Activated CD4-positive, alpha-beta T cell treated with anti-CD3 and anti-CD28 coated beads for 36 hours (primary cell): ENCODE measurements at places on chromosomes 11 and 22. TPM values are rescaled to one million over a fixed set of nuclear protein-coding genes. Genes with fewer than 3 reads are reported as not detected.
A peak's percentile ranks its signal among the peaks of the same experiment; 100 is the strongest.

The KRTAP5-1 gene
- total RNA-seq, result not detected

The CCDC157 gene
- total RNA-seq, result 3.7 TPM

The CDCA5 gene
- 119 TPM for total RNA-seq

The TYR gene
- total RNA-seq, result not detected

The ATXN10 gene
- total RNA-seq, result 101 TPM

The GPHA2 gene
- total RNA-seq, result not detected

The RASSF7 gene
- total RNA-seq, result 16.8 TPM

The USP2 gene
- 0.58 TPM for total RNA-seq

The ESAM gene
- total RNA-seq, result 0.39 TPM

The FGF3 gene
- total RNA-seq, result not detected

The MAJIN gene
- total RNA-seq, result 1.2 TPM

The SCO2 gene
- 2.4 TPM for total RNA-seq

The UPK3A gene
- total RNA-seq, result not detected

The WNT11 gene
- total RNA-seq, result not detected

The HTR3A gene
- total RNA-seq, result not detected

DNA sequence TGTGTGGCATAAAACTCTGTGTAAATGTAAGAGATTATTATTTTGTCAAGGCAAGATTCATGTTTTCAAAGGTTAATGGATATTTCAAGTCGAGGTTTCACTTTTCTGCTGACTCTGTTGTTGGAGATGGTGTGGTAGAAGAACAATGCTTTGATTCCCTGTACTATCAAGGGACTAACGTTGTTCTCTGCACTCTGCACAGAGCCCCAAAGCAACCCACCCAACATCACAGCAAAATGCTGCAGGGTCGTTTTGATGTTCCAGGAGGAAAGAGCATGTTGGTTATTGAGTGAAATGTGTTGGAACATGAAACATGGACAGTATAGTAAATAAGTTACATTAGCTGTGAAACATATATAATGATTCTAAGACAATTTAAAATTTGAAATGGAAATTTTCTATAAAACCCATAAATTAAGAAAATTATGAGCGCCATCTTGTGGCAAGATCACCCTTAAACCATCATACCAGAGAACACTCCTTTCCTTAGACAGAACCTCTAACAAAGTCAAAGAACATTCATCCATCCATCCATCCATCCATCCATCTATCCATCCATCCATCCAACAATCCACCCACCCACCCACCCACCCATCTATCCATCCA is 164.4 kb upstream of the ZBED5 start:
- peak; percentile 27 for DNase-seq
- no peaks in the 10 kb centered on the region for H3K27me3 ChIP-seq
- no peaks in the 10 kb centered on the region for H3K36me3 ChIP-seq
- no peak overlapping the region for H3K27ac ChIP-seq
- H3K4me3 ChIP-seq, result no peak overlapping the region

DNA sequence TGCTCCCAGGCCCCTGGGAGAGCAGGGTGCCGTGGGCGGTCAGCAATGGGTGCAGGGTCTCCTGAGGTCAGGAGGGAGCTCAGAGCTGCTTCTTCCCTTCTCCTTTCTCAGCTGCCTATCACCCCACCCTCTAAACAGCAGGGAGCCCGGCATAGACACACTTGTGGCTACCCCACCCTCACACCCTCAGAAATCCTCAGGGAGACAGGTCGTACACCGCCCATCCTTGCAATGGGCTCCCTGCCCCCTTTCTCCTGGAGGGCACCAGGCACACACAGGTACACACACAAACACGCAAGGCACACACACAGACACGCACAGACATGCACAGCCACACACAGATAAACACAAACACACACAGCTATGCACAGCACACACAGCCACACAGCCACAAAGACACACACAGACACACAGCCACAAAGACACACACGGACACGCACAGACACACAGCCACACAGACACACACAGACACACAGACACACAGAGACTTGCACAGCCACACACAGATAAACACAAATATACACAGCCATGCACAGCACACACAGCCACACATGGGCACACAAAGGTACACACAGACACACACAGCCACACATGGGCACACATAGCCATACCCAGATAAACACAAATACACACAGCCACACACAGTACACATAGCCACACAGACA is 44.9 kb upstream of the TH start:
- no peak for DNase-seq
- H3K27ac ChIP-seq, result no peak overlapping the region
- no peaks in the 10 kb centered on the region for H3K36me3 ChIP-seq

DNA sequence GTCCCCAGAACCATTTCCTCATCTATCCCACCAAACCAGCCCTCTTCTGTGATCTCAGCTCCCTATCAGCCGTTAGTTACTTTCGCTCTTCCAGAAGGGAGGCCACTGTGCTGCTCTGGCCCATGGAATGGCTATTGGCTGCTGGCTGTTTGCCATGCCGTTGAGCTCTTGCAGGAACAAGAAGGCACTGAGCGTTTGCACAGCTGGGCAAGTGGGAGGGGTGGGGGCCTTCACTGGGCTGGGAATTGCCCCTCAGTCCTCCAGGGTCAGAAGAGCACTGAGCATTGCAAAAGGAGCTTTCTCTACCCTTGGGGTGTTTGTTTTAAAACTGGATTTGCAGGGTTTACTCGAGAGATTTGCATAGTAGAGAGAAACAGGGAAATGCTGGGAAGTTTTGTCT is 129.0 kb upstream of the PARVA start:
- H3K4me1 ChIP-seq, result peaks cover 1% of the 10 kb centered on the region
- no peak overlapping the region for H3K4me3 ChIP-seq
- H3K27ac ChIP-seq, result no peak overlapping the region
- H3K27me3 ChIP-seq, result no peaks in the 10 kb centered on the region
- no peak for DNase-seq
- peaks cover 16% of the 10 kb centered on the region for H3K36me3 ChIP-seq

- peak; percentile 86 for DNase-seq
- no peak overlapping the region for H3K27ac ChIP-seq
- peaks cover 8% of the 10 kb centered on the region for H3K27me3 ChIP-seq
Observed at GRCh38 chr11:19557720-19558140, 154.9 kb upstream of the NAV2 start.

DNA sequence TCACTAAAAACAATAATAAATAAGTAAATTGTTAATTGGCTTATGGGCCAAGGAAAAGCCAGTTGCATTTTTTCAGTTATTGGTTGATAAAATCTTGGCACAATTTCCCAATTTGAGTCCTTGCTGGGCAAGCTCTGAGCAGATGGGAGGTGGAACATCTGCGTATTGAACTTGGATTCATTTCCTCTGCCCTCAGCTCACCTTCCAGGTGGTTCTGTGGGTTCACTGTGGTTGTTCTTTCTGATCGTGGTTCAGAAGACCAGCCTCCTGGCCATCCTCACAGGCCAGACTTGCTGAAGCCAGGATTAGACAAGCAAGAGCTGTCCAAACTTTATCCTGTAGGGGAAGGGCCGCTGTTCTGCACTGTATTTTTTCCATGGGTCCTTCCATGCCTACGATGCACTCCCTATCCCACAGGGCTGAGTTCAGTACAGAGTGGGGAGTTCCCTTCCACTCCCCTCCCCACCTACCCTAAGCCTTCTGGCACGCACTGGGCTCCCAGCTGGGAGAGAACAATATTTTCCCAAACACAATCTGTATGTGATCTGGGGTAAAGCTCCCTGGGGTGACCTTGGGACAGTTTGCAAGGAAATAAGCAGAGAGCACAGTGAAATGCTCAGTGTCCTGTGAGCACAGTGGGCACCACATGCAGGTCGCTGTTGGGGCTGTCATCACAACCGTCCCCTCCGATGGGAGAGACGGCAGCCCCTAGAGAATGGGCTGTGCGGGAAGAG is 43.5 kb upstream of the TP53I11 start:
- H3K27me3 ChIP-seq, result no peaks in the 10 kb centered on the region
- no peak overlapping the region for H3K27ac ChIP-seq
- no peak for DNase-seq
- no peak overlapping the region for H3K4me3 ChIP-seq
- no peaks in the 10 kb centered on the region for H3K4me1 ChIP-seq

DNA sequence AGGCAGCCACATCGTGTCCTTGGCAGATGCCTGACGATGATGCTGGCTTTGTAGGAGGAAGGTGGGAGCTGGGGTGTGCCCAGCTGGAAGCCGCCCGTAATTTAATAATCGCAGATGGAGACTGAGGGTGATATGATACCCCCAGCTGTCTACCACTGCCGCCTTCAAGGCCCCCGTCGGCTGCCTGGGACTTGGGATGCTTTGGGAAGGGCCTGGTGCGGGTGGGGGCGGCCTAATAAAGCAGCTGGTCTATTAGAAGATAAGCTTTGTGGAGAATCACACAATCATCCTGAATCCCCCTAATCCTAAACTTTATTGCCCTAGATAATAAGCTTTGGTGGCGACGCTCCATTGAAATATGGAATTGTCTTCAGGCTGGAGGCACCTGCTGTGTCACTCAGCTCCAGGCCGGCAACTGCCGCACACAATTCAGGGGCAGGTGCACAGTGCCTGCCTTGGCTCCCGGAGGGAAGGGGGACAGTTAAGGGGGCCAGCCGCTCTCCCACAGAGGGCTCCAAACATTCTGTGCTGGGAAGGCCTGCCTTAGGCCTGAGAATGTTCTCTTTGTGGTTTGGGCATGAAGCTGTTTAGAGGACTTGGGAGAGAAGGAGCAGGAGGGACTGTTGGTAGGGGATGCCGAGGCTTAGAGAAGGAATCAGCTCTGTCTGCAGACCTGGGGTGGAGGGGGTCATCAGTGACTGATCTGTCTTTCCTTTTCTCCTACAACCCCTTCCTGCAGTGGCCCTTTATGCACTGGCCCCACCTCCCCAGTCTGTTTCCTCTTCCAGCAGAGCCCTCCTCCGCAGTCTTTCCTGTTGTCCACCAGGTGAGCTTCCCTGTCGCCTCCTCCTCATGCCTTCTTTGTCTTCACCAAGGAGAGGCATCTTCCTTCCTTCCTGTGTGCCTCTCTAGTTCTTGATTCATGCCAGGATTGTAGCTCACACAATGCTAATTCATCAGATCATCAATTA is 65.3 kb downstream of the ARL14EP start:
- H3K4me1 ChIP-seq, result no peaks in the 10 kb centered on the region
- H3K4me3 ChIP-seq, result no peak overlapping the region
- no peaks in the 10 kb centered on the region for H3K36me3 ChIP-seq
- H3K27ac ChIP-seq, result no peak overlapping the region

DNA sequence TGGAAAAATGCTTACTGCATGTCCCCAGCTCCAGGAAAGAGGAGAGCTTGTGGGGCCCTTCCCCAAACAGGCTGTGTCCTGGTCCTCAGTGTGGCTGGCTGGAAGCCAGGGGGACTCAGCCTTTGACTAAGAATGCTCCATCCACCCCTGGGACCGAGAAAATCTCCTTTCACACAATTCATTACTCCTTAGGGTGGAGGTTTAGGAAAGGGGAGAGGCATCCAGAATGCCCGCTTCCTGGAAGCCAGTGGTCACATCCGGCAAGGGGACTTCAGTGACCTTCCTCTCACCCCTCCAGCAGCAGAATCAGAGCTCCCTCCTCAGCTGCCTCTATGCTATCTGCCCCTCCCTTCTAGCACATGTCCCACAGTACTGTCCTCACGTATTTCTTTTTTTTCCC is 21.9 kb downstream of the ATG16L2 start:
- H3K27ac ChIP-seq, result peak overlapping the region; percentile 20
- H3K4me1 ChIP-seq, result peaks cover 9% of the 10 kb centered on the region
- H3K4me3 ChIP-seq, result no peak overlapping the region

- H3K36me3 ChIP-seq, result no peaks in the 10 kb centered on the region
- peaks cover 5% of the 10 kb centered on the region for H3K4me1 ChIP-seq
- H3K27me3 ChIP-seq, result no peaks in the 10 kb centered on the region
- H3K4me3 ChIP-seq, result no peak overlapping the region
- H3K27ac ChIP-seq, result no peak overlapping the region
Observed at GRCh38 chr11:104682206-104682605, 216.1 kb downstream of the CASP12 start.

GRCh38 chr11:34567733-34568132 is 53.2 kb upstream of the EHF start:
- no peaks in the 10 kb centered on the region for H3K4me1 ChIP-seq
- no peak overlapping the region for H3K4me3 ChIP-seq
- no peaks in the 10 kb centered on the region for H3K36me3 ChIP-seq
- DNase-seq, result no peak
- no peak overlapping the region for H3K27ac ChIP-seq

GRCh38 chr11:113805640-113806039 is 26.0 kb downstream of the CLDN25 start:
- DNase-seq, result no peak
- H3K4me3 ChIP-seq, result no peak overlapping the region
- no peaks in the 10 kb centered on the region for H3K4me1 ChIP-seq
- H3K27ac ChIP-seq, result no peak overlapping the region
- H3K36me3 ChIP-seq, result peaks cover 21% of the 10 kb centered on the region
- no peaks in the 10 kb centered on the region for H3K27me3 ChIP-seq

- H3K4me1 ChIP-seq, result no peaks in the 10 kb centered on the region
- no peak overlapping the region for H3K27ac ChIP-seq
- H3K27me3 ChIP-seq, result peaks cover 5% of the 10 kb centered on the region
- no peaks in the 10 kb centered on the region for H3K36me3 ChIP-seq
- no peak overlapping the region for H3K4me3 ChIP-seq
- no peak for DNase-seq
Observed at GRCh38 chr11:93279851-93280347, 50.6 kb upstream of the DEUP1 start.

GRCh38 chr11:124861670-124862069 is 3.6 kb upstream of the ROBO3 start:
- peaks cover 14% of the 10 kb centered on the region for H3K4me1 ChIP-seq
- H3K36me3 ChIP-seq, result no peaks in the 10 kb centered on the region
- H3K27me3 ChIP-seq, result peaks cover 53% of the 10 kb centered on the region
- no peak for DNase-seq

DNA sequence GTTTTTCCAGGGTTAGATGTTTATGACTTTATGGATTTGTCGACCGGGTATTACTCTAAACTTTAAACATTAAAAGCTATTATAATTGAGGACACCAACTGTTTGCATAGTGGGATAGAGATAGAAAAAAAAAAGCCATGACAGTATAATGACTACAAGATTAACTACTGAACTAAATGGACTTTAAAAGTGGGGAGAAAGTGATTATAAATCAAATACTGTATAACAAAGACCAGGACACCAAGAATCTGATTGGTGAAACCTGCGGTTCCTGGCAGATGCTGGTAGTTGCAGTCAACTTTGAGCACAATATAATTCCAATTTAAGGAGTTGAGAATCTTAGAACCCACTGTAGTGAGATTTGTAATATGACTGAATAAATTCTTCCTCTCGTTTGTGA is 2.5 kb downstream of the CRKL start:
- H3K27ac ChIP-seq, result peak overlapping the region; percentile 53
- peaks cover 32% of the 10 kb centered on the region for H3K36me3 ChIP-seq
- no peak for DNase-seq
- peak overlapping the region; percentile 99 for H3K4me3 ChIP-seq

GRCh38 chr11:113567867-113568544 is 92.8 kb upstream of the DRD2 start:
- H3K4me1 ChIP-seq, result no peaks in the 10 kb centered on the region
- peaks cover 22% of the 10 kb centered on the region for H3K27me3 ChIP-seq
- H3K36me3 ChIP-seq, result no peaks in the 10 kb centered on the region
- no peak overlapping the region for H3K27ac ChIP-seq
- no peak for DNase-seq
- H3K4me3 ChIP-seq, result no peak overlapping the region

GRCh38 chr11:119473226-119473625 is 50.3 kb upstream of the THY1 start:
- DNase-seq, result no peak
- no peak overlapping the region for H3K27ac ChIP-seq
- no peaks in the 10 kb centered on the region for H3K4me1 ChIP-seq
- peaks cover 22% of the 10 kb centered on the region for H3K27me3 ChIP-seq

GRCh38 chr11:63829823-63830489 is 9.0 kb upstream of the MARK2 start:
- H3K4me1 ChIP-seq, result no peaks in the 10 kb centered on the region
- H3K27ac ChIP-seq, result no peak overlapping the region
- H3K4me3 ChIP-seq, result no peak overlapping the region
- peak; percentile 33 for DNase-seq
- H3K27me3 ChIP-seq, result no peaks in the 10 kb centered on the region
- H3K36me3 ChIP-seq, result peaks cover under 1% of the 10 kb centered on the region
